ENCODE measurements at places on chromosomes 16 and 17.

- no peak overlapping the region for H3K27ac ChIP-seq
- no peak for DNase-seq
- H3K36me3 ChIP-seq, result no peaks in the 10 kb centered on the region
- no peak overlapping the region for H3K4me3 ChIP-seq
- peaks cover 8% of the 10 kb centered on the region for H3K4me1 ChIP-seq
These were observed 187.0 kb downstream of the CCDC182 start for GRCh38 chr17:57557834-57558681.

- H3K4me3 ChIP-seq, result peak within 1 kb of the TSS; percentile 65
- H3K27ac ChIP-seq, result no peak within 1 kb of the TSS
- H3K36me3 ChIP-seq, result no peaks in the 10 kb centered on the region
These were observed at the start of gene ADORA2B for GRCh38 chr17:15944759-15945526. TSS of gene ADORA2B (plus strand) at chr17:15945130. CDS start at chr17:15945249, 119 bp downstream.

GRCh38 chr16:56438038-56438437, 12.7 kb upstream of the AMFR start:
- no peak overlapping the region for H3K4me3 ChIP-seq
- no peak for DNase-seq
- no peaks in the 10 kb centered on the region for H3K27me3 ChIP-seq
- no peak overlapping the region for H3K27ac ChIP-seq
- H3K4me1 ChIP-seq, result no peaks in the 10 kb centered on the region

GRCh38 chr17:41664587-41665565, 23.8 kb upstream of the EIF1 start:
- H3K27ac ChIP-seq, result no peak overlapping the region
- no peaks in the 10 kb centered on the region for H3K36me3 ChIP-seq
- DNase-seq, result no peak
- H3K27me3 ChIP-seq, result peaks cover 3% of the 10 kb centered on the region
- no peaks in the 10 kb centered on the region for H3K4me1 ChIP-seq

- peak; percentile 55 for DNase-seq
- no peak overlapping the region for H3K27ac ChIP-seq
- H3K4me1 ChIP-seq, result no peaks in the 10 kb centered on the region
- no peaks in the 10 kb centered on the region for H3K27me3 ChIP-seq
- H3K4me3 ChIP-seq, result no peak overlapping the region
- no peaks in the 10 kb centered on the region for H3K36me3 ChIP-seq
These were observed 1.6 kb downstream of the OSGIN1 start for GRCh38 chr16:83954577-83955016.

GRCh38 chr17:33498069-33498468, 205.0 kb upstream of the ASIC2 start:
- no peaks in the 10 kb centered on the region for H3K36me3 ChIP-seq
- H3K27me3 ChIP-seq, result peaks cover 2% of the 10 kb centered on the region
- H3K4me3 ChIP-seq, result no peak overlapping the region
- H3K27ac ChIP-seq, result no peak overlapping the region

GRCh38 chr16:67979955-67980678, at the start of gene DPEP3:
TSS of gene DPEP3 (minus strand) at chr16:67980499. CDS start at chr16:67980380, 119 bp downstream.
- no peak within 1 kb of the TSS for H3K4me3 ChIP-seq
- no peaks in the 10 kb centered on the region for H3K36me3 ChIP-seq
- H3K27me3 ChIP-seq, result no peaks in the 10 kb centered on the region
- peaks cover 2% of the 10 kb centered on the region for H3K4me1 ChIP-seq
- H3K27ac ChIP-seq, result no peak within 1 kb of the TSS

GRCh38 chr17:59800530-59800942, 92.2 kb downstream of the TUBD1 start:
- H3K4me1 ChIP-seq, result no peaks in the 10 kb centered on the region
- no peaks in the 10 kb centered on the region for H3K27me3 ChIP-seq
- no peaks in the 10 kb centered on the region for H3K36me3 ChIP-seq
- DNase-seq, result no peak
- H3K27ac ChIP-seq, result no peak overlapping the region

DNA sequence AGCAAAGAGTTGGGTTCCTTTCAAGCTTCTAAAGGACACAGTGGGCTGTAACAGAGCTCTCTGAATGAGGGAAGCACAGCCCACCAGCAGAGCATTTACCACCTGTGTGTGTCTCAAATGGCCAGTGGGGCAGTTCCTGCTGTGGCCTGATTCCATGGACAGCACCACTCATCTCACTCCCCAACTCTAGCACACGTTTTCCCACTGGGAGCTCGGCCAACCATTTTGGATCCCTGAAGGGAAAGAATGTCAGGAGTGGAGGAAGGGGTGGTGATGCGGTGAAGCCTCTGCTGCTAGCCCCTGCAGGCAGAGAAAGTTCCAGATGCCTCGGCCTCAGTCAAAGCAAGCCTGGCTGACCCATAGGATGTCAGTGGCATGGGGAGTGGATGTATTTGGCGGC, 86.6 kb downstream of the PLXDC1 start:
- DNase-seq, result no peak
- H3K27ac ChIP-seq, result no peak overlapping the region
- H3K27me3 ChIP-seq, result no peaks in the 10 kb centered on the region
- no peaks in the 10 kb centered on the region for H3K36me3 ChIP-seq

GRCh38 chr16:84565669-84566495, 52.0 kb downstream of the COTL1 start:
- H3K27me3 ChIP-seq, result no peaks in the 10 kb centered on the region
- H3K4me1 ChIP-seq, result peaks cover 13% of the 10 kb centered on the region
- no peak overlapping the region for H3K4me3 ChIP-seq
- no peak for DNase-seq

GRCh38 chr17:7843257-7843535, 9.2 kb downstream of the KDM6B start:
- peak overlapping the region; percentile 94 for H3K4me3 ChIP-seq
- H3K36me3 ChIP-seq, result peaks cover 28% of the 10 kb centered on the region
- H3K27ac ChIP-seq, result no peak overlapping the region
- H3K27me3 ChIP-seq, result peaks cover 28% of the 10 kb centered on the region
- no peaks in the 10 kb centered on the region for H3K4me1 ChIP-seq
- peak; percentile 74 for DNase-seq

- DNase-seq, result no peak
- H3K4me1 ChIP-seq, result no peaks in the 10 kb centered on the region
- H3K4me3 ChIP-seq, result no peak overlapping the region
- H3K27me3 ChIP-seq, result no peaks in the 10 kb centered on the region
These were observed 91.3 kb upstream of the CLEC3A start for GRCh38 chr16:77931058-77931457.

- H3K27me3 ChIP-seq, result no peaks in the 10 kb centered on the region
- H3K27ac ChIP-seq, result no peak overlapping the region
- H3K36me3 ChIP-seq, result peaks cover 5% of the 10 kb centered on the region
- no peak for DNase-seq
- no peak overlapping the region for H3K4me3 ChIP-seq
These were observed 9.8 kb downstream of the NHERF1 start for GRCh38 chr17:74757931-74758847.

DNA sequence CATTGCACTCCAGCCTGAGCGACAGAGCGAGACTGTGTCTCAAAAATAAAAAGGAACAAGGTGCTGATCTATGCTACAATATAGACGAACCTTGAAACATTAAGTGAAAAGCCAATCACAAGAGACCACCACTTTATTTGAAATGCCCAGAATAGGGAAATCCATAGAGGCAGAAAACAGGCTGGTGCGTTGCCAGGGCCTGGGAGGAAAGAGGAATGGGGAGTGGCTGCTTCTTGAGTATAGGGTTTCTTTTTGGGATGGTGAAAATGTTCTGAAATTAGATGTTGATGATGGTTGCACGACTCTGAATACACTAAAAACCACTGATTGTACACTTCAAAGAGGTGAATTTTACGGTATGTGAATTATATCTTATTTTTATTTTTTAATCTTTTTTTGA, 20.3 kb upstream of the GLIS2 start:
- no peak overlapping the region for H3K4me3 ChIP-seq
- peaks cover 2% of the 10 kb centered on the region for H3K36me3 ChIP-seq
- peaks cover 8% of the 10 kb centered on the region for H3K4me1 ChIP-seq
- no peaks in the 10 kb centered on the region for H3K27me3 ChIP-seq

GRCh38 chr16:89360760-89361435, 129.5 kb downstream of the ANKRD11 start:
- peak overlapping the region; percentile 32 for H3K4me3 ChIP-seq
- peaks cover 21% of the 10 kb centered on the region for H3K4me1 ChIP-seq
- no peak for DNase-seq
- H3K27me3 ChIP-seq, result no peaks in the 10 kb centered on the region

Measured in H9 (cell line).